ENCODE measurements at places on chromosomes 4 and X. TPM values are rescaled to one million over a fixed set of nuclear protein-coding genes. Genes with fewer than 3 reads are reported as not detected.
A peak's percentile ranks its signal among the peaks of the same experiment; 100 is the strongest.

- DNase-seq: no peak
Observed at GRCh38 chr4:65007841-65008439, 598.7 kb upstream of the TECRL start.

CYLC1 gene
- total RNA-seq: not detected

KCNIP4 gene
- total RNA-seq: not detected

DNA sequence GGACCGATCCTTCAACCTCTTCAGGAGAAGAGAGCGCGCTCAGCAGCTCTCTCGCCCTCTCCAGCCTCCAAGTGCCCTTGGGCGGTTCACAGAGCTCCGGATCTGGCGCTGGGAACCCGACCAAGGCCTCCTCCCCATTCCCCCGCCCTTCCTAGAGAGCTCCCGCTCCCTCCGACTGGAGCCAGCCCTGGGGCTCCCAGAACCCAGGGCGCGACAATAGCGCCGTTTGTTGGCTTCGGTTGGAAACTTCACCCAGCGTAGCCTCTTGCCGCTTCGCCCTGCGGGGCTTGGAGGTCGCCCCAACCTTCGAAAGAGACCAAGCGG, 3.1 kb upstream of the SOX3 start:
- no peak for DNase-seq

DNA sequence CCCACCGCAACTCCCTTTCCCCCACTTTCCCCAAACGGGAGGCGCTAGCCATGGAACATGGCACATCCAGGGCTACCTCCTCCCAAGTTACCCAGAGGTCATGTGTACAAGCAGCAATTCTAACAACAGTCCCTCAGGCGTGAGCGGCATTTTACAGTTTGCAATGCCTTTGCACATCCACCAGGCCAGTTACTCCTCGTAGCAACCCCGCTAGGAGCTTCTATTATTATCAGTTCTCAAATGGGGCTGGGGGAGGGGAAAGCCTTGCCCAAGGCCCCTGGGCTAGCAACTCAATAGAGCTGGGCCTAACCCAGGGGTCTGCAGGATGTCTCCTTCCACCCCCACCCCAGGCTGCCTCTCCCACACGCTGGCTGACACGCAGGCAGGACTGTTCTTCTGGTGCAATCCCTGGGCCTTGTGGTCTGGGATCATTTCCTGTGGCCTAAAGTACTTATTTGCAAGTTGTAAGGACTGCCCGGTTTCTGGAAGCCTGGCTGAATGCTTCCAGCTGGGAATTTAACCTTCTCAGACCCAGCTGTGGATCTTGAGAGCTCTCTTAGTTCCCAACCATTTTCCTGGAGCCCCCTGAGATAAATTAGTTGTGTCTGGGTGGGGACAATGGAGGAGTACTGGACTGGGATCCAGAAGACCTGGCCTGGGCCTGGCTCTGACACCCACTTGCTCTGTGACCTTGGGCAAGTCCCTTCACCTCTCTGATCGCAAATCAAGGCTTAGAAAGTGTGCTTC, 27.7 kb downstream of the PJA1 start:
- DNase-seq: no peak

NDUFC1 gene
- total RNA-seq: 246 TPM

DNA sequence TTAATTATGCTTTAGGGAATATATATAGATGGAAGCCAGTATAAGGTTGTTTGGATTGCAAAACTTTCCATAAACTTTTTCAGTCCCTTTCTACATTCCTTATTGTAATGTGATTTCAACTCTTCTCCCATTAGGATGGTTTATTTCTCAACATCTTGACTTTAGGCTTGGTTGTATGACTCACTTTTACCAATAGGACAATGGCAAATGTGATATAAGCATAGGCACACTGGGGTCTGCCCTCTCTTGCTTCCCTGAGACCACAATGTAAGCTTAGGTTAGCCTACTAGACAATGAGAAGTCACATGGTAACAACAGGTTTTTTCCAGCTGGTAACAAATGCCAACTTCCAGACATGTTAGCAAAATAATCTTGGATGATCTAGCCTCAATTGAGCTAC, 163.3 kb upstream of the RBPJ start:
- no peak for DNase-seq

GRCh38 chr4:38710053-38710452, 46.1 kb downstream of the KLF3 start:
- DNase-seq: no peak

PAPSS1 gene
- total RNA-seq: 9.6 TPM

RASGEF1B gene
- 2.1 TPM for total RNA-seq

DNA sequence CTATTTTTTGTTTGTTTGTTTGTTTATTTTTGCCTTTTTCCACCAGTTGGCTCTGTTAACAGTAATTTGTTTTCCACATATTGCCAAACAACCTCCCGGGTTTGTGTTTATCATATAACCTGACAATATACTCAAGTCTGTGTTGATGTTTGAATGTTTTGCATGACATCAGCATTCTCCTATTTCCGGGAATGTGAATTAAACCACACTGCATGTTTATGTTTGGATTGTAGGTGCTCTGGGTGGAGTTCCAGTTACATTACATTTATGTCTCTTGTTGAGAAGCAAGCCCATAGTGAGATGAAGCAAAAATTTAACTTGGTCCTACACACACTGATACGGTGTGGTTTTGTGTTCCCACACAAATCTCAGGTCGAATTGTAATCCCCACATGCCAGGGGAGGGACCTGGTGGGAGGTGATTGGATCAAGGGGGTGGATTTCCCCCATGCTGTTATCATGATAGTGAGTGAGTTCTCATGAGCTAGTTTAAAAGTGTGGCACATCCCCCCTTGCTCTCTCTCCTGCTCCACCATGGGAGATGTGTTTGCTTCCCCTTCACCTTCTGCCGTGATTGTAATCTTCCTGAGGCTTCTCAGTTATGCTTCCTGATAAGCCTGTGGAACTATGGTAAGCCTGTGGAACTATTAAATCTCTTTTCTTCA, 54.4 kb upstream of the CLNK start:
- DNase-seq: no peak

DNA sequence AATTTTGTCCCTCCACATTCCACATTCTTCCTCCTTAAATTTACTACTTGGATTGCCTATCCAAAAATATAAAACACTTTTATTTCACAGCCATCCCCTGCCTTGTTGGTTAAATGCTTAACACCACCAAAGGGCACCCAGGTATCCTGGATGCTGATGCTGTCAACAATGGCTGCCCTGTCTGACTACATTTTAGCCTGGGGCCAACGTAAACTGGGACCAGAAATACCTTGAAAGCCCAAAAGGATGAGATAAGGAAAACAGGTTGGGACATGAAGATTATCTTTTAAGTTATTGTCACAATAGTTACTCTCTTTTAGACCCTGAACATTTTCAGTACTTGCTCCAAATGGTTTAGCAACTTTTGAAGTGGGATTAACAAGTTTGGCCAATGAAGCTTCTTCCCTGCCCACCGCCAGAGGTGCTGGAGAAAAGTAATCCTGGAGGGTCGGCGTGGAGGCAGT, 775 bp upstream of the YIPF6 start:
- no peak for DNase-seq

DNA sequence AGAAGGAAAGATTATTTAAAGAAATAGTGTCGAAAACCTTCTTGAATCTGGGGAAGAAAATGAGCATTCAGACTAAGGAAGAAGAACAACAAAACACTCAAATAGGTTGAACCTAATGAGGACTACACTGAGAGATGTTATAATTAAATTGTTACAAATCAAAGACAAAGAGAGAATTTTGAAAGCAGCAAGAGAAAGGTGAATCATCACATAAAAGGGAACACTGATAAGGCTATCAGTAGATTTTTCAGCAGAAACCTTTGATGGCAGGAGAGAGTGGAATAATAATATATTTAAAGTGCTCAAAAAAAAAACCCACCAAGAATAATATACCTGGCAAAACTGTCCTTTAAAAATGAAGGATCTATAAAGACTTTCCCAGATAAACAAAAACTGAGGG, 114.9 kb downstream of the AREG start:
- no peak for DNase-seq

GRCh38 chr4:79585834-79586233, 177.8 kb upstream of the GK2 start:
- DNase-seq: no peak

PNMA5 gene
- not detected for total RNA-seq

GRCh38 chr4:23945451-23946017, 55.7 kb upstream of the PPARGC1A start:
- peak; percentile 36 for DNase-seq

RTL3 gene
- total RNA-seq: 0.15 TPM
